ENCODE measurements at places on chromosomes 7 and 10.

- DNase-seq: no peak
Observed at GRCh38 chr10:115921795-115922194, 351.2 kb downstream of the GFRA1 start.

GRCh38 chr10:95315509-95315908, 24.7 kb upstream of the PDLIM1 start:
- no peak for DNase-seq

GRCh38 chr7:19415123-19415522, 269.9 kb upstream of the FERD3L start:
- DNase-seq: no peak

GRCh38 chr7:122791959-122792545, 89.3 kb upstream of the RNF148 start:
- DNase-seq: no peak

GRCh38 chr10:110239892-110240291, 32.5 kb downstream of the MXI1 start:
- DNase-seq: no peak

DNA sequence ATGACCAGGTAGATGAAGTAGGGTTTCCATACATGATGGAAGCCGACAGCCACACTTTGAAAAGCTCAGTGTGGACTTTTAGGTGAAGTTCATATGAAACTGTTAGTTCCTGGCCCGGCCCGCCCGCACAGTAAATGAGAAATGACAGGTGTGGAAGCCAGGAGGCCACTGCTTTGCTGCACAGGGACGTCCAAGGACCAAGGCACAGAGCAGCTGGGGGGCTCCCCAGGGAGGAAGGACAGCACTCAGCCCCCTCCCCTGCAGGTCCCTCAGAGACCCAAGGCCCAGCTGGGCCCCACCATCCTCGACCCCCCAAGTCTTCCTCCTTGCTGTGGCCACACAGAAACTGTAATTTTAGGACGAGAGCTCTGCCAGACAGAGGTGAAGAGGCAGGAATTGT, 219.2 kb downstream of the PTPRN2 start:
- no peak for DNase-seq

DNA sequence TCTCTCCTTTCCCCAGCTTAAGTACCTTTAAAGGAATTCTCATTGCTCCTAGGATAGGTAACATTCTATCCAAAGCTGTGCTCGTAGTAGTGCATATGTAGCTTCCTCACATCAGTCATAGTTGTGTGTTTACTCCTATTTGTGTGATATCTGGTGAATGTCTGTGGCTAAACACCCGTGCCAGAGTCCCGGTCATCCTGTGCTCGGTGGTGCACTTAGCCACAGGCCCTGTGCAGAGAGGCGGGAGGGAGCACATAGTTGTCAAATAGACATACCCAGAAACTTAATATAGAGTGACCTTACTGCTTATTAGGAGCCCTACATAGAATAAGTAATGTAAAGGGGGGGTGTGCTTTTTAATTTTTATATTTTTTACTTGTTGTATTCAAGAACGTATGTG, 76.6 kb downstream of the RBM33 start:
- DNase-seq: no peak

GRCh38 chr10:100984672-100985177, 2.6 kb downstream of the MRPL43 start:
- no peak for DNase-seq

GRCh38 chr10:5064656-5065055, 29.6 kb upstream of the AKR1C3 start:
- no peak for DNase-seq

GRCh38 chr7:130595986-130596385, 72.6 kb downstream of the COPG2 start:
- no peak for DNase-seq

GRCh38 chr10:86782701-86783418, 26.4 kb downstream of the BMPR1A start:
- no peak for DNase-seq

DNA sequence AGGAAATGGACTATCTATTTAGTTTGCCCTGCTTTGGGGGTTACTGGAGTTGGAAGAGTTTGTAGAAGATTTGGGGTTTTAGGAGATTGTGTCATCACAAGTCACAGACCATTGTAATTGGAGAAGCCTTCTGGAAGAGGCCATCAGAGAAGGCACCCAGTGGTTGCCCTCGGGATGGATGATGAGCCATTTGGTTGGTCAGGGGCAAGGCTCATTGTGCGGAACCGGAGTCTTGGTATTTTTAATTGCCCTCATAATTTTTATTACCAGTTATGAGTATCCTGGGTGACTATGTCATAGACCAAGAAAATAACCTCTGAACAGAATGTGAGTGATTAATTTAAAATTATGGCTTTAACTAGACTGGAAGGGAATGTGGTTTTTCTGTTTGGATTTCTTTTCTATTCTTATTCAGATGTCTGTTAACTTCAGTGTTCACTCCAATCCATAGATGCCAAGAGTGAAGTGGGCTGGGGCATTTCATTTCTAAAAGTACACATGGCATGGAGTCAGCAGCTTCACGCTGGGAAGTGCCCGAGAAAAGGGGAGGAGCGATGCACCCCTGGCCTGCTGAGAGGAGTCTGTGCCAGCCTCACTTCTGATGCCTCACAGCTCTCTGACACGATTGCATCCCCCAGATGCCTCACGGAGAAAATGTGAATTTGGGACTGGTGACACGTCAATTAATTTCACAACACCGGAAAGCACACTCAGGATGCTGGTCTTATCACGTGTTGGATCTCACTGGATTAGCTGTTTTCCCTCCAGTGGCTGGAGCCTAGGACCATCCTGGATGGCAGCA, 225.6 kb upstream of the IGFBP3 start:
- no peak for DNase-seq

GRCh38 chr10:103893817-103894216, 24.2 kb downstream of the STN1 start:
- no peak for DNase-seq

DNA sequence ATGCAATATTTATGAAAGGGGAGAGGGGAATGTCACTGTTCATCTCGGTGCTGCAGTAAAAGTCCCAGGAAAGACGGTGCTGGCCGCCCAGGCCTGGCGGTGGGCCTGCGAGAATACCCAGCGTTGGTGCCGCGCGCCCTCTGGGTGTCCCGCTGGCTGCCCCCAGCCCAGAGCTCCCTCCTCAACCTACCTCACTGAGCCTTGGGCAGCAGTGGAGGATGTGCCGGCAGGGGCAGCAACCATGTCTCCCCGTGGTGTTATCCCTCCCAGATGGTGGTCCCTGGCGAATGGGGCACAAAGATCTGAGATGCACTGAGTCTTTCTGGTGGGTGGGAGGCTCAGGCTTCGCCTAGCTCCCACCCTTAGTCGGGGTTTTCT, 9.5 kb upstream of the TLX1 start:
- DNase-seq: no peak

DNA sequence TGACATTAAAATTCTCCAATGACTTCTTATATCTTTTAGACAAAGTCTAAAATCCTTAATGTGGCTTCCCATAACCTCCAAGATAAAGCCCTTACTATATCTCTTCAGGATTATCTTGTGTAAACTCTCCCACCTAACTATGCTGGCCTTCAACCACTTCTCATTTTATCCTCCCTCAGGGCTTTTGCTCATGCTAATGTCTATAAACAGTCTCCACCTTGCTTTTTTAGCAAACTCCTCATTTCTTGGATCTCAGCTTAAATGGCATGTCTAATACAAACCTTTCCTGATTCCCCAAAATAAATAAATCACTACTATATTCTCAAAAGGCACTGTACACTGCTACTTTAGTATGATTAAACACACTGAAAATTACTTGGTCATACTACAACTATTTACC, 181.2 kb downstream of the LRRN3 start:
- DNase-seq: no peak

GRCh38 chr10:26479766-26480492, 41.8 kb downstream of the APBB1IP start:
- no peak for DNase-seq

DNA sequence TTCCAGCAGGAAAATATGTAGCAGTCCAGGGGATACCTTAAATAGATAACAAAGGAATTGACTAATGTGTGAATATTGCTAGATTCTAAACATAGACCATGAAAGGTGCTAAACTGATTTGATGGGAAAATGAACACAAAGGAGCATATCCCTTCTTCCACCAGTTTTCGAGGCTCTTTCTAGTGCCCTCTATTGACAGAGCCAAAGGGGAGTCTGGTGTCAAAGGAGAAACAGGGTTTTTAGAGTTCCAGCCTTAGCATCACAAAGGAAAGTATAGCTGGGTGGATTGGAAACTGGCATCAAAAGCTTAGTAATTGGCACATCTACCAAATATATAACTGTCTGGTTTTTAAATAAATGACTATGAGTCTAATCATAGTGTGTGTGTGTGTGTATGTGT, 636.8 kb downstream of the ETV1 start:
- DNase-seq: no peak

DNA sequence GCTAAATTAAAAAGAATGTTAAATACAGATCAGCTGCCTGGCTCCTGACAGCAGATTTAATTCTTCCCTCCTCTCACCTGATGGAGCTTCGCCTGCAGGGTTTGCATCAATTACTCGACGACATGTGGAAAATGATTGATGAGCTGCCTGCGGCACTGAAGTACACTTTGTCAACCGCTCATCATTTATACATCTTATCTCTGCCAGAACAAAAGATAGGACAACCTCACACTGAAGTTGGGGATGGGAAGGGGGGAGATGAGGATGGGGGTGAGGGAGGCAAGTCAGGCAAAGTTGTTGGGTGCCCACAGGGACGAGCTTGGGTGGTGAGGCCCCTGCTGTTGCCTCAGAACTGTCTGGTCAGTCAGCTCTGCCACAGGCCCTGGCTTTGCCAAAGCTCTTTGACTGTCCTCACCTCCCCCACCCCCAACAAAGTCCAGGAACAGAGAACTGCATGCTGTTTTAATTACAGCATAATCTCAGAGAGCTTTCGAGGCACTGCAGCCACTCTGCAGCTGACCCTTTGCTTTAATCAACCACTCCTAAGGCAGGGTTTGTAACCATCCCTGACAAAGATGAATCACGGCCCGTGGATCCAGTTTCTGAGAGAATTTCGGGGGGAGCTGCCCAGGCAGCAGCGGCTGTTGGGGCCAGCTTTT, 702.3 kb downstream of the LRMDA start:
- DNase-seq: no peak

GRCh38 chr10:110437761-110438341, 59.9 kb upstream of the DUSP5 start:
- no peak for DNase-seq

DNA sequence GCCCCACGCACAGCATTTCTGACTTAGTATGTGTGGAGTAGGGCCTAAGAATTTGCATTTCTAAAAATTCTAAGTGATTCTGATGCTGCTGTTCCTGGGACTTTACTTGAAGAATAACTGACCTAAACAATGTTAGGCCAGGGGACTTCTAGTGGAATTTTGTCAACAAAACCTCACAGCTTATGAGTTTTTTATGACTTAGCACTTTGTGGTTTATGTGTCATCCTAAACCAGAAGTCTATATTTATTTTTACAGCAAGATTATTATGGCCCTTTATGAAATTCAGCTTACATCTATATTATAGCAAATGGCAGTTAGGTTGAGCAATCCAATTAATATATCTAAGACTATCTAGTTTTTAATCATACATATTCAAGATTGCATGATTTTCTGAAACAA, 24.6 kb upstream of the BET1 start:
- DNase-seq: no peak

DNA sequence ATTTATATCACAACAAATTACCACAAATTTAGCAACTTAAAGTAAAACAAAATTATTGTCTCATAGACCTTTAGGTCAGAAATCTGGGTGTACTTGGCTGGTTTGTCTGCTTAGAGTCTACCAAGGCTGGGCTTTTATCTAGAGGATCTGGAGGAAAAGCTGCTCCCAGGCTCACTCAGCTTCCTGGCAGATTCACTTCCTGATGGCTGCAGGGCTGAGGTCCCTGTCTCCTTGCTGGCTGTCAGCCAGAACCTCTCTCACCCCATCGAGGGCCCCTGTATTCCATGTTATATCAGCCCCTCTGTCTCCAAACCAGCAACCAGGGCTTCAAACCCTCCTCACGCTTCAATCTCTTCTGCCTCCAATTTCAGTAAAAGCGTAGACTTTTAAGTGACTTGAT, 734.9 kb downstream of the NRG3 start:
- no peak for DNase-seq

DNA sequence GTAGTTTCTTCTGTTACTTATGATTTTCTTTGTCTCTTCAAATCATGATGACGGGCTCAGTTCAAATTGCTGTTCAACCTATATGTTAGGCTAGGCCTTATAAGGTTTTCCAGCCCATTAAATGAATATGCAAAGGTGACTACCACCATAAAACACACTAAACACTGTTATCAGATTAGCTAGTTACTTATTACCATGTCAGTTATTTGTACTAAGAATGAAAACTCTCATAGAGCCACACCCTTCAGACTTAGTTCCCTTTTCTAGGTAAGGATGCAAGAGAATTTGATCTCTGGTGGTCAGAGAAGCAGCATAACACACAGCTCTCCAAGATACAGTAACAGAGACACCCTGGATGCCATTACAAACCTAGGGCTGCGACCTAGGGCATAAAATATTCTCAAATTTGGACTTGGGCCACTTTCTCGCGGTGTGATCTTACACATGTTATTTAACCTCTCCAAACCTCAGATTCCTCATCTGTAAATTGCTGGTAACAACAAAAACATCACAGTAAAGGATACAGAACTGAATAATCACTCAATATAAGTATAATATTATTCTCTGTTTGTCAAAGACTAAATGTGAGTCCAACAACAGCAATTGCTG, 35.6 kb downstream of the ANKMY2 start:
- no peak for DNase-seq

DNA sequence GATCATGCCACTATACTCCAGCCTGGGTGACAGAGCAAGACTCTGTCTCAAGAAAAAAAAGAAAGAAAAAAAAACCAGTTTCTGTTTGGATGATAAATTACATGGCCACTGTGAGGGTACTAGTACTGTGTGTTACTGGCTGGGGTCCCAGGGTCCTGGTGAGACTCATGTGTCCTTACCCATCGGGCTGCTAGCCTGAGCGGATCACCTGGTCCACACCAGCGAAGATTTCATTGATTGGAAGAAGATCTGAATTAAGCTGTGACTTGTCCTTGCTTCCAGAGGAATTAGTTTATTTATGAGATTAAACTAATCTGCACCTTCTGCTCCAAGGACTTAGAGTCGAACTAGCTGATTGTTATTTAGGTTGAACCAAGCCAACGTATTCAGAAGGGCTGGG, 40.0 kb upstream of the BAMBI start:
- DNase-seq: no peak

GRCh38 chr7:11297764-11298163, 324.1 kb downstream of the PHF14 start:
- no peak for DNase-seq

GRCh38 chr7:112205343-112206237, 609 bp downstream of the DOCK4 start:
- peak; percentile 21 for DNase-seq

- DNase-seq: no peak
Observed at GRCh38 chr7:5541087-5541992, 117.7 kb upstream of the TNRC18 start.

DNA sequence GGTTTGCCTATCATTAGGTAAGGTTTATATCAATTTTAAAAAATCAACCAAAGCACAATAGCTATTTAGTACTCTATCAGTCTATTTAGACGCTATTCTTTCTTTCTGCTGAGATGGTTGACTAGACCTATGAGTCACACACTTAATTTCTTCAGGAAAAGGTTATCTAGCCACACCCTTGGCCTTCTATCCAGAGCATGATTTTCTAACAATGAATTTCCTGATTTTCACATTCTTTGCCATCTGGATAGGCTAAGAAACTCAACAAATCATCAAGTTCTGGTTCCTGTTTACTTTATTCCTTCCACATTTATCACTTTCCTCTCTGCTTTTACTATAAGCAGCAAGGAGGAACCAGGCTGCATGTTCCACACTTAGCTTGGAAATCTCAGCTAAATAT, 8.1 kb downstream of the PRPS1L1 start:
- DNase-seq: no peak
